Activated naive CD4-positive, alpha-beta T cell (primary cell): ENCODE measurements at places on chromosomes 12 and 14.

DNA sequence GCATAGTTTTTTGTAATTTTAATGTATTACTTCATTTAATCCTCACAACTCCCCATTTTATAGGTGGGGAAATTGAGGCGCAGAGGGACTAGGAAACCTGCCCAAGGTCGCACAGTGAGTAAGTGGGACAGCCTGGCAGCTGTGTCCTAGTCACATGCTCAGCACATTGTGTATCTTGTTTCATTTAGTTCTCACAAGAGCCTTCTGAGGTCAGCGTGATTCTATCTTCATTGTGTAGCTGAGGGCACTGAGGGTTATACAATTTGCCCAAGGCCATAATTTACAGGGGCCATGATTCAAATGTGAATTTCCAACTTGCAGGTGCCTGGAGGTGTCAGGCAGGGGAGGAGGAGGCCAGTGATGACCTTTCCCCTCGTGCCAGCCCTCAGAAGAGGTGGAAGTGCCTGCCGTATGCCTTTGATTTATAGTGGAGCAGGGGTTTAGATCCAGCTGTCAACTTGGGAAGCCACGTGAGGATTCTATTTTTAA is 30.3 kb upstream of the SMOC1 start:
- DNase-seq: no peak

GRCh38 chr12:2172491-2173214 is 119.9 kb downstream of the CACNA1C start:
- DNase-seq: no peak

DNA sequence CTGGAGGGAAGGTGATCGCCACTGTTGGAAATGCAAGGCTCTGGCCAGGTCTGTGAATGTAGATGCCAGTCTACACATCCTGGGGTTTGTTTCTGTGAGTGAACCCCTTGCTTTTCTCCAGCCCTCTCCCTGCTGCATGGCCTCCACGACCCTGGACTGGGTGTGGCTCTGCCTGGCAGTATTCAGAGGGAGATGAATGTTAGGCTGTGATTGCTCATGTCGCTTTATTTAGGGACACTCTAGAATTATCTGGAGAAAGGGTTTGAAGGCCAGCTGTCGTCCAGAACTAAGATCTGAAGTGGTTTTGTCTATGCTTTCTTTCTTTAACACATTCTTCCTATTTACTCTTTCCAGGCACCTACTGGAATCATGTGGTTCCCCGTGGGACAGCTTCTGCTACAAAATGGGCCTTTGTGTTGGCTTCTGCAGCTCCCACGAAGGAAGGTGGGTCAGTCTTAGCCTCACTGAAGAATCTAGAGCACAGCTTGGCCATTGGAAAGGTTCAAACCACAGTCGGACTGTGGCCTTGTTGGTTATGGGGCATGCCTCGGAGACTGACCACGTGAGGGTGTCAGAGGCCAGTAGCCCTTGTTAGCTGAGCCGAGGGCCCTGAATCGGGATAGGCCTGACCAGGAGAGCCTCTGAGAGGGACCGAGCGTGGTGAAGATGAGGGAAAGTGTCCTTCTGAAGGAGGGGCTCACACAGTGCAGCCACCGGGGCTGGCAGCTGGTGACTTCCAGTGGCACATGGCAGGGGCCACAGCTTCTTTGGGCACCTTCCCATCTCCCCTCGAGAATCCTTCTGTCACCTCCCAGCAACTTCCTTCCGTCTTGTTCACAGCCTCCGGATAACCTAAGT is 59.1 kb downstream of the ANKRD9 start:
- no peak for DNase-seq

- DNase-seq: no peak
These were observed 32.8 kb downstream of the UBE3B start for GRCh38 chr12:109510196-109510595.

DNA sequence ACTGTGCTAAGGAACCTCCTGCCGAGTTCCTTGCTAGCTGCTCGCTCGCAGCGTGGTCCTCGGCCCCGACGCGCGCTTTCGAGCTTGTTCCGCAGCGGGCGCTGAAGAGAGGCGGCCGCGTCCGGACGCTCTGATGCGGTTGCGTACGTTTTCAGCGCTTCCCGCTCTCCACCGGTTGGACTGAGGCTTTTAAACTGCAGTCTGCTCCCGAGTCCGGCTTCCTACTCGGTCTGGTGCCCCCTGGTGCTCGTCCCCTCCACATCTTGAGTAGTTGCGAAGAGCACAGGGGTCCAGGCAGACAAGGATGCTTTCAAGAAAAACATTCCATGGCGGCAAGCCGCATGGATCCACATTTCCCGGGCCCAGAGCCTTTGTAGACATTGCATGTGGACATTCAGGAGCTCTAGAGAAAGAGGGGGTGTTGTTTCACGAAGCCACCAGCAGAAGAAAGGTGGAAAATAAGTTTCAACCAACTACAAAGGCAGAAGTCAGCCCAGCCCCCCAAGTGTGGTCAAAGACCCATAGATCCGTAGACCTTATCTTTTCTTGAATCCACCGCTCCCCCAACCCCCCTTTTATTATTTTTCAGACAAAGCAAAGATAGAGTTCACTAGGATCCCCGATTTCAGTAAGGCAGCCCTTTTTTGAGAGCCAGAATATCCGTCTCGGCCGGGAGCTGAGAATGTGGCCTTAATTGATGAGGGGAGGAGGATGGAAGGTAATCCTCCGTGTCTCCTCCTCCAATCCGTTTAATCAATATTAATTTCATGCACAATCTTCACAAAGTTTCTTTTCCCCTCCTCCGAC is 984 bp upstream of the WNK1 start:
- peak; percentile 48 for DNase-seq

- no peak for DNase-seq
These were observed 22.1 kb downstream of the EMP1 start for GRCh38 chr12:13218641-13219040.

DNA sequence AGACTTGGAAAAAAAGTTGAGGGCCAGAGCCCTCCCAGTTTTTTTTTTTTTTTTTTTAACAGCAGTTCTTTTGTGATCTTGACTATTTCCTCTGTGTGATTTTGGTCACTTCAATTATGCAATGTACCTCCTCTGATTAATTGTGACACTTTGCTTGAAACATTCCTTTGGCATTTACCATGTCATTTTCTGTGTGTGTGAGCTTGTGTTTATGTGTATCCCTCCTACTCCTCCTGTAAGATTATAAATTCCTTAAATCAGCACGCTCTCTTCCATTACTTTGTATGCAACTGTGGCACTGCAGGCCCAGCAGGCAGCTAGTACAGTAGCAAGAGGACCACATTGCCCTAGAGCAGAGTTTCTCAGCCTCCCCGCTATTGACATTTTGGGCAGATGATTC is 33.2 kb upstream of the GALNT16 start:
- no peak for DNase-seq

DNA sequence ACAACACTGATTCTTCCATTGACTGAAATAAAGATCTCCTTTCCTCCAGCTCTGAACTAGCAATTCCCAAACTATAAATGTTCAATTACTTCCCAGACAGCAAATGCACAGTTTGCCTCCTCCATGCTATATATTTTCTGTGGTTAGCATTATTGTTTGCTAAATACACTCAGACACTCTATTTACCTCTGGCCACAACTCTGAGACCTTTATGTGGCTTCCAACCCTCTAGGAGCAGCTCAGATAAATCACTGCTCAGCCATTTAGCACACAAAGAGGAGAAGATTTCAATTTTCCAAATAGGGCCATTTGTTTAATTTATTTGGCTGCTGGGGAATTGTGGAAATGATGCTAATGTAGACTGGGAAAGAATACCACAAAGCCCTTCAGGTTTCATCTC is 202.0 kb downstream of the SPTSSA start:
- no peak for DNase-seq

GRCh38 chr12:57404966-57405640 is 25.7 kb downstream of the R3HDM2 start:
- no peak for DNase-seq

DNA sequence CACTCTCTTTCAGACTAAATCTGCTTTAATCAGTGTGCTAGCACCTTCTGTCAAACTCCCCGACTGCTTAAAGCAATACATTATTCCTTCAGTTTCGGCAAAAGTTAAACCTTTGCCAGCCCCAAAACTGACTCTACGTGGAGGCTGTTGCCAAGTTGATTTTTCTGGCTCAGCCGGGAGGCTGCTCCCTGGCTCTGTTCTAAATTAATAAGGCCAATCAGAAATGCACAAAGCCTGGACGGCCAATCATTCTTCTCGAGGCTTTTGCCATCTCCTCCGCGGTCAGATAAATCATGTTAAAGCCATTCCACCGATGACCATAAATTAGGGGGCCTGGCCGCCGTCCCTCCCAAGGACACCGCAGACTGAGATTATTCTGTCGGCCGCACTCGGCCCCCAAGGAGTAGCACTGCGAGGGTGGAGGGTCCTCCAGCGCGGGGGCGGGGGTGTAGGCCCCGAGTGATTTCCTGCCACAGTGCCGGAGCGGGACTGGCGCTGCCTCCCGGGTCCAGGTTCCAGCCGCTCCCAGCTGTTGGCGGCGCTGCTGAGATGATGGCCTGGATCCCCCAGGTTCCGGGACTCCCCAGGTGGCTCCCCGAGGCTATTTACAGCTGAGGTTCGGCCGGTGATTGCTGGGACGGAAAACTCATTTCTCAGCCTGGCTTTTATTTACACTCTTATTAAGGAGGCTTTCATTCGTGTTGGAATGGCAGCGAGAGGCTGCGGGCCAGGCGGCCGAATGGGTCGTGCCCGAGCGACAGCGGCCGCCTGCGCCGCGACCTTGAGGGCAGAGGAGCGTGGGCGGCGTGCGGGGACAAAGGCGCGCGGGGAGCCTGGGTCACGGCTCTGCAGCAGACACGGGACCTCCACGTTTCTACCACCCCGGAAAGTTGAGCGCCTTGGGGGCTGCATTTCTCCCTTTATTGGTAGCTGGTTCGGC is 165.1 kb downstream of the MON2 start:
- no peak for DNase-seq

DNA sequence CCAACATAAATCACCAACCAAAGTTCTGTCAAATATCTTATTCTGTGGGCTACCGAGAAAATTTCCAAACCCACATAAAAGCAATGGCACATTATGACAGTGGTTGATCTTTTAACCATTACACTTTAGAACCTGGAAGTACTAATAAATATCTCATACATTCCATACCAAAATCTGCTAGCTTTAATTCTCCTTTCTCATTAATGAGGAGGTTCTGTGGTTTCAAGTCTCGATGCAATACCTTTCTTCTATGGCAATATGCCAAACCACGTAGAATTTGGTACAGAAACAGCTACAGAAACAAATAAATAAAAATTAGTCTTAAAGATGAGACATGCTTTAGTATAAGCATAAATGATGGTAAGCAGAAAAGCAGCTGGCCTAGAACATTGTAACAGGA is 100.7 kb downstream of the ELK3 start:
- DNase-seq: no peak

GRCh38 chr12:100273782-100274181 is 6.8 kb downstream of the SCYL2 start:
- no peak for DNase-seq

DNA sequence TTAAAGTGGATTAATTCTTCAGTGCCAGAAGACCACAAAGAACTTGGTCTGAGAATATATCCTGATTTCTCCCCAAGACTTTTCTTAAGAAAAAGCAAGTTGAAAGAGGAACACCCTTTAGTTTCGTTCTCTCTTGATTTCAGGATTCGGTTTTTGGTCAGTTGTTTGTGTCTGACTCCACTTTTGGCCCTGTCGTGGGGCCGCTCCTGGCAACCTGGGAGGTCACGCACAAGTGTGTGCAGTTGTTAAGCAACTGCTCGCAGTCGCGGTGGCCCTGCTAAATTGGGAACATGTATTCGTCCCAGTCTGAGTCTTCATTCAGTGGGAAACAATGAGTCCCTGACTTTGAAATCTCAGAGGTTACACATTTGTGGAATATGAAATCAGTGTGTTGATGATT is 68.7 kb downstream of the RGS6 start:
- no peak for DNase-seq

GRCh38 chr14:72094844-72095582 is 162.8 kb downstream of the RGS6 start:
- DNase-seq: no peak

DNA sequence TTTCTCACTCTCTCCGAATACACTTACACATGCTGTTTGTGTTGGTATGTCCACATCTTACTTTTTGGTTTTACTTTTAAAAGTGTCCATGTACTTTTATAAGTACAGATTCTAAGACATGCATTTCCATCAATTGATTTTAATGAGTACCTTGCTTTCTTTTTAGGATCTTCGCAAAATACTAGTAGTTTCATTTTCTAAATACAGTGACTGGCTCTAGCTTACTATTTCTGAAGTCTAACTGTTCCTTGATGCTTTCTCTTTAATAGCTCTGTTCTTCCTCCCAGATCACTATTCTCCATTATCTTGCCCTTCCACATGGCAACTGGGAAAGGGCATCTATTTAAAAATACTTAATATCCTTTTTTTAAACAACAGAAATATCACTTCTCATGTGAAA is 164.1 kb downstream of the KITLG start:
- no peak for DNase-seq

- DNase-seq: no peak
These were observed 8.6 kb downstream of the TC2N start for GRCh38 chr14:91858536-91859275.

DNA sequence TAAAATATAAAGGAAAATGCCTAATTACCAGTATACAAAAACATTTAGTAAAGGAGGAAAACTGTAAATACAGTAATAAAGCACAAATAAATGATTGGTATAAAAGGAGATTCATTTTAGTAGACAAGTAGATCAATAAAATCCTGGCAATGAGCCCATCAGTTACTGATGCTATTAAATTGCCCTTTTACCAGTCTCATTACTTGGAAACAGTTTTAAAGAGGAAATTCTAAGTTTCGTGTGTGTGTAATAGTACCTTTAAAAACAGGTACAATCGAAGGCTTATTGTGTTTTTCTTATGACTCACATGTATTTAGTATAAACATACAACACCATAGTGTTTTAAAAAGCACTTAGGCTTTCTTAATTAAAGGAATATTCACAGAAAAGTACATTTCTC is 46.4 kb upstream of the SYT10 start:
- no peak for DNase-seq

DNA sequence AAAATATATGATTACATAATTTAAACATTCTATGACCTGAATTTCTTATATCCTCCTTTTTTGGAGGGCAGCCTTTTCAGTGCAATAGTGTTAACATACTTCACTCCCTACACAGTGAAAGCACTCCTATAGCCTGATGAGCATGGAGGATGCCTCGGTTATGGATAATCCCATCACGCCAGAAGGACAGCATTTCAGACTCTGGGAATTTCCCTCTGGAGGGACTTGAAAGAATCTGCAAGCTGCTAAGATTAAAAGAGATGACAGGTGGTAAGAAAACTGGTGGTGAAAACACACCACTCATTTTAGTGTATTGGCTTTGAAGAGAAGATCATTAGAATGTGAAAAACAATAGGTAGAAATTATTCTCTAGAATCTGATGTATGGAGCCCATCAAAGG is 99.3 kb upstream of the LMNTD1 start:
- no peak for DNase-seq

- no peak for DNase-seq
These were observed 207.9 kb downstream of the BMP4 start for GRCh38 chr14:53748691-53749090.

GRCh38 chr12:19428246-19428645 is 11.0 kb upstream of the AEBP2 start:
- no peak for DNase-seq

DNA sequence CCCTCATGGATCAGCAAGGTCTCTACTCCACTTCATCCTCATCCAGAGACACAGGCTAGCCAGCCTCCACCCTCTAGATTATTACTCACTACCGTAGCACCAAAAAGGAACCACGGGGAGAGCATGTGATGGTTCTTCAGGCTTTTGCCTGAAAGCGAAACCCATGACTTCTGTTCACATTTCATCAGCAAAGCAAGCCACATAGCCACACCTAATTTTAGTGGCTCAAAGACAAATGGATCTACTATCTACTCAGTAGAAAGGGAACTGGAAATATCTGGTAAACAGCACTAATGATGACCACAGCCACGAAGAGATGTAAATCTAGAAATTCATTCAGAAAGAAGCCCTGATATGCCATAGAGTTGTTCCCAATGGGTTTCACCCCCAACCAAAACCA is 51.4 kb downstream of the VCPKMT start:
- DNase-seq: no peak
